ENCODE measurements at places on chromosomes 16 and 17. TPM values are rescaled to one million over a fixed set of nuclear protein-coding genes. Genes with fewer than 3 reads are reported as not detected.

The CDH5 gene
- not detected for total RNA-seq

The KRTAP1-5 gene
- total RNA-seq: 1.5 TPM

The RDM1 gene
- total RNA-seq: not detected

The ENO3 gene
- total RNA-seq: 0.81 TPM

The PERCC1 gene
- not detected for total RNA-seq

The PDILT gene
- total RNA-seq: not detected

The RAB26 gene
- total RNA-seq: 0.97 TPM

The KRT15 gene
- 0.32 TPM for total RNA-seq

The GSG1L gene
- not detected for total RNA-seq

The CHST5 gene
- total RNA-seq: not detected

The TP53TG3B gene
- not detected for total RNA-seq

The WFDC1 gene
- 10.4 TPM for total RNA-seq

The KRTAP9-8 gene
- not detected for total RNA-seq

The RAP1GAP2 gene
- total RNA-seq: 2.1 TPM

The CES3 gene
- total RNA-seq: 0.16 TPM

The VAT1L gene
- 1.5 TPM for total RNA-seq

The SLC47A1 gene
- 4.3 TPM for total RNA-seq

The ADAD2 gene
- not detected for total RNA-seq

The PLA2G10 gene
- not detected for total RNA-seq

The SMPD3 gene
- 0.24 TPM for total RNA-seq

Data from hair follicle dermal papilla cell (primary cell).